ENCODE measurements at places on chromosomes 11 and 22. TPM values are rescaled to one million over a fixed set of nuclear protein-coding genes. Genes with fewer than 3 reads are reported as not detected.

Gene ROM1
- total RNA-seq: 0.23 TPM

Gene HBB
- total RNA-seq: not detected

Gene NLRP10
- total RNA-seq: not detected

Gene POTEH
- total RNA-seq: not detected

Gene OR51B5
- total RNA-seq: not detected

Gene ABCG4
- total RNA-seq: 3.3 TPM

Gene C1QTNF5
- total RNA-seq: 2.1 TPM
